ENCODE measurements at places on chromosomes 4 and X. TPM values are rescaled to one million over a fixed set of nuclear protein-coding genes. Genes with fewer than 3 reads are reported as not detected.

DNA sequence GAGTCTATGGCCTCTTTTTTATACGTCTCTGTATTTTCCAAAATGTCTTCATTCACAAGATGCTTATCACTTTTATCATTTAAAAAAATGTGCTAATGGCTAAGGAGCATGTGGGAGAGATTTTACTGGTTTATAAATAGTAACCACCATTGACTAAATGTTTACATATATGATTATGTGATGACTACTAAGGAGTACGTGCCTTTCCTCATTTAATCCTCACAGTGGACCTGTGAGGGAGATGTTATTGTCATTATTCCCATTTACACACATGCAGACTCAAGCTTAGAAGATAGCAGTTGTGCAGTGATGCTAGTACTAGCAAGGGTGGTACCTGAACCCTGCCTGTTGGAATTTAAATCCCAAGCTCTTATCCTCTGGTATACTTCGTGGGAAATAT lies 2.4 kb downstream of the SRD5A3 start:
- peak; percentile 12 for ATAC-seq

- no peak for ATAC-seq
Observed at GRCh38 chr4:187258651-187259401, 535.2 kb upstream of the FAT1 start.

GRCh38 chr4:107708225-107708624 lies 11.8 kb downstream of the PAPSS1 start:
- peak; percentile 81 for ATAC-seq

DNA sequence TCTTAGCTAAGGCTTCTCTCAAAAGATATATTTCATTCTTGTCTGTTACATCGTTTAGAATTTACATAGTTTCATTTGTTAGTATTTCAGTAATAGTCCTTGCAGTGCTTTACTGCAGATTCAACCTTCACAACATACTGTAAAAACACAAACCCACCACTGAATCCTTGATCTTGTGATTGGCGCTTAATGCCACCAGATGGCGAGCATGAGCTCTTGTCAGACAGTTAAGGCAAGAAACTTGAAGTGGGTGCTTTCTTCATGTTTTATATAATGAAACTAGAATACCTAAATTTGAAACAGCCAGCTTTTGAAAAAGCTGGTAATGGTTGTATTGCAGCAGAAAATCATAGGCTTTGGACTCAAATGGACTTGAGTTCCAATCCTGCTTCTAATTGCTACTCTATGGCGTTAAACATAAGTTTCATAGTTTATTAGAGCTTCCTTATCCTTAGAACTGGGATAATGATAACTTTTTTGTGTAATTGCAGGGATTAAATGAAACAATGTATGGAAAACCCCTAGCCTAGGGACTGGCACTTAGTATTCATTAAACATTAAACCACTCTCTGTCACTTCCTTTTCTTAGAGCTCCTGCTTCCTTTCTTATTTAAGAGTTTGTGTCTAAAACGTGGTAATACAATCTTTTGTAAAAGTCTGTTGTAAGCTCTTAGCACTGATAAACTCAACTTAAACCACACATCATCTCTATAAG lies 95.1 kb downstream of the USP9X start:
- ATAC-seq, result peak; percentile 47

POF1B gene
- 30.9 TPM for total RNA-seq

GRCh38 chr4:48190839-48191238 lies 56.8 kb upstream of the TXK start:
- ATAC-seq, result no peak

- ATAC-seq, result peak; percentile 60
Observed at GRCh38 chrX:7170898-7171297, 22.9 kb upstream of the PUDP start.

GRCh38 chr4:81604683-81605218 lies 133.0 kb upstream of the RASGEF1B start:
- ATAC-seq, result no peak

MSX1 gene
- total RNA-seq, result 0.36 TPM

- no peak for ATAC-seq
Observed at GRCh38 chrX:107447642-107448041, 1.8 kb upstream of the FRMPD3 start.

- ATAC-seq, result no peak
Observed at GRCh38 chr4:770022-770421, 55.9 kb downstream of the CPLX1 start.

ESX1 gene
- total RNA-seq, result not detected

- no peak for ATAC-seq
Observed at GRCh38 chrX:97705936-97706335, 822.2 kb downstream of the RPA4 start.

DNA sequence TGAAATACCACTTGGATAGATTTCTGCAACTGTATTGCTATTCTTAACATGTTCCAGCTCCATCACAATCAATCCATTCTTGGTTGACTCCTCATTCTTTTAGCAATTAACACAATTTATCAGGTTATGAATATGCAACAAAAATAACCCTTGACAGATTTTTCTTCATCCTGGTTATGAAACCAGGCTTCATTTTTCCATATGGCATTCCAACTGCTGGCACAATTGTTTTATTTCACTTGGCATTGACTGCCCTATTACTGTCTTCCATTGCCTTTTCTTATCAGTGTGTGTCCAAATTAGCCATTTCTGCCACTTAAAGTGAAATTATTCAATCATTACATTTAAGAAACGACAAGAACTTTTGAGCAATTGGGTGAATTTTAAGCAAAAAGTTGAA lies 388.8 kb upstream of the EPHA5 start:
- ATAC-seq, result no peak

P2RY4 gene
- 0.20 TPM for total RNA-seq

DNA sequence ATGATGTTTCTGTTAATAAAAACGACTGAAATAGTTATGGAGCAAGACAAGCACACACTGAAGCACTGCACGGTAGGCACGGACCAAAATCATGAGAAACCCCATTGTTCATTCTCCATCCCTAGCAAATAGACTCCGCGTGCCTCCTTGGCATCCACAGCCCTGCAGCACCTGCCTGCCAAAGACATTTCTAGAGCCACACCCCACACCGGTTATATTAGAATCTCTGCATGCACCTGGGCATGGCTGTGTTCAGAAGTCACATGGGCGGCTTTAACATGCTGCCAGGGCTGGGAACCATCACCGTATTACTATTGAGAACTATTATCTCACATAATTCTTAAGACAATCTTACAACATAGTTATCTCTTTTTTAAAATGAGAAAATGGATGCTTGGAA lies 5.9 kb downstream of the PDLIM3 start:
- ATAC-seq, result peak; percentile 79

NRK gene
- total RNA-seq, result not detected

DNA sequence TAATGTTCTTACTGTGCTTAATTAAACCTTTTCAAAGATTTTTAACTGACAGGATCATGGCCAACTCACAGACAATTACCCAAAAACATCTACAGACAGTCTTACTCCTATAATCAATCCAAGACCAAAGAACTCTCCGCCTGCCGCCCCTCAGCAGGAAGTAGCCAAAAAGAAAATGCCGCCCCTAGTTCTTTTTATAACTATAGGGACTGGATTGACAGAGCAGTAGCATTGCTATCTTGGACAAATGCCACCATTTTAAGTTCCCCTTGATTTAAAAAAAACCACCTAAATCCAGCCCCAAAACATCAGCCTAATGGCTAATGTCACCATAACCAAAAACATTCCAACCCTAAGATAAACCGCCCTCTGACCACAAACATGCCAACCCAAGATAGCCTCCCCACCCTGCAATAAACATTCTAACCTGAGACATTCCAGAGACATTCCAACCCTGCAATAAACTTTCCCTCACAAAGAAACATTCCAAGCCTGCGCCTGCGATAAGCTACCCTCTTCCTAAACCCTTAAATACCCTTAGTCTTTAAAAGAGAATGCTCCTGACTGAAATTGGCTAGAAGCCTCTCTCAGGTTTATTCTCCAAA lies 77.0 kb downstream of the COQ2 start:
- ATAC-seq, result no peak

MYOZ2 gene
- not detected for total RNA-seq

DNA sequence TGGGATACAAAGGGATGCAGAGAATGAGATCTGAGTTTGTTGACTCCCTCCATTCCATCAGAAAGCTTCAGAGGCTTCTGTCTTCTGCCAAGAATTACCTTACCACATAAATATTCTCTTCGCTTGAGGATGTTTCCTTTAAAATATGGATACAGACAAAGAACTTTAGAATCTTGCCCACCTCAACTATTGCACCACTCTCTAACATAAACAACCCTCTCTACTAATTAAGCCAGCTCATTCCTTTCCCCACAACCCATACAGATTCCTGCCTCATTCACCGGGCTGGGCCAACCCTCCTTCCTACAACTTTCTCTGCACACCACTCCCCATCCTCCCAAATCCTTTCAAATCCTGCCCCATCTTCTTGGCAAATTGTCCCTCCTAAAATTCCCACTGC lies 315.8 kb downstream of the RAB28 start:
- no peak for ATAC-seq

POLA1 gene
- 7.7 TPM for total RNA-seq

DNA sequence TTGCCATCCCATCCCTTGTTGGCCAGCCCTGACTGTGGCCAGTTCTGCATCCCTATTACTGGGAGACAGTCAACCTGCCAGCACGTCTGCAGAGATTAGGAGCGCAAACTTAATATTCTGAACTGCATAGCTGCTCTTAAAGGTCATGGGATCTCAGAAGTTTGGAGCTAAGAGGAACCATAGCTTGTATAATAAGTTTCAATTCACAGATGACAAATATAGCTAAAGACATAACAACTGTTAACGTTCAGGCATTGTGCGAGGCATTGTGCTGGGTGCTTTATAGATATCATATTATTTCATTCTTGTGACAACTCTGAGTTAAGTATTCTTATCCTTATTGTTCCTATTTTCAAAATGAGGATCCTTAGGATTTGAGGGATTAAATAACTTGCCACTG lies 3.7 kb downstream of the SCARB2 start:
- no peak for ATAC-seq

DNA sequence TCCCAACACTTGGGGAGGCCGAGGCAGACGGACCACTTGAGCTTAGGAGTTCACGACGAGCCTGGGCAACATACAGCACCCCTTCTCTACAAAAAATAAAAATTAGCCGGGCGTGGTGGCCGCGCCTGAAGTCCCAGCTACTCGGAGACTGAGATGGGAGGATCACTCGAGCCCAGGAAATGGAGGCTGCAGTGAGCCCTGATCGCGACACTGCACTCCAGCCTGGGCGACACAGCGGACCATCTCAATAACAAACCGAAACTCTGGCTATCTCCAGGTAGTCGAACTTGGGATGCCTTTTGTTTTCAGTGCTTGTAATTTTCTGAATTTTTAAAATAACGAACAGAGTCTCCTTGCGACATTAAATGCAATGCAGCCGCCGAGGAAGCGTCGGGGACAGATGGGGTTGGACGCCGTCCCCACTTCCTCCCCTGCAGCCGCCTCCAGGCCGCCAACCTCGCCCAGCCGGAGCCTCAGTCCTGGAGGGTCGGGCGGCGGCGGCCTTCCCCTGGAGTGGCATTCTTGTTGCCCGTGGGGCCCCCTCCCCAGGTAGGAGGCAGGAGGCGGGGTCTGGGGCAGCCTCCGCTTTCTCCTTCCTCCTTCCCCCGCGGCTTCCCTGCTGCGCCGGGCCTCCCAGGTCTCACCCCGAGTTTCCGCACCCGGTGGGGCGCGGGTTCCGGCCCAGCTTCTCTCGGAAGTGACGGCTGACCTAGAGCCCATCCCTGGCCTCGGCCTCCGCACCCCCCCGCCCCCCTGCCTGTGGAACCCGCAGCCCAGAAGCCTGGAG lies 14.6 kb downstream of the HMX1 start:
- no peak for ATAC-seq

GRCh38 chr4:128528793-128529553 lies 241.4 kb upstream of the PGRMC2 start:
- ATAC-seq, result peak; percentile 53

GRCh38 chrX:44899946-44900345 lies 27.0 kb downstream of the KDM6A start:
- ATAC-seq, result no peak

DNA sequence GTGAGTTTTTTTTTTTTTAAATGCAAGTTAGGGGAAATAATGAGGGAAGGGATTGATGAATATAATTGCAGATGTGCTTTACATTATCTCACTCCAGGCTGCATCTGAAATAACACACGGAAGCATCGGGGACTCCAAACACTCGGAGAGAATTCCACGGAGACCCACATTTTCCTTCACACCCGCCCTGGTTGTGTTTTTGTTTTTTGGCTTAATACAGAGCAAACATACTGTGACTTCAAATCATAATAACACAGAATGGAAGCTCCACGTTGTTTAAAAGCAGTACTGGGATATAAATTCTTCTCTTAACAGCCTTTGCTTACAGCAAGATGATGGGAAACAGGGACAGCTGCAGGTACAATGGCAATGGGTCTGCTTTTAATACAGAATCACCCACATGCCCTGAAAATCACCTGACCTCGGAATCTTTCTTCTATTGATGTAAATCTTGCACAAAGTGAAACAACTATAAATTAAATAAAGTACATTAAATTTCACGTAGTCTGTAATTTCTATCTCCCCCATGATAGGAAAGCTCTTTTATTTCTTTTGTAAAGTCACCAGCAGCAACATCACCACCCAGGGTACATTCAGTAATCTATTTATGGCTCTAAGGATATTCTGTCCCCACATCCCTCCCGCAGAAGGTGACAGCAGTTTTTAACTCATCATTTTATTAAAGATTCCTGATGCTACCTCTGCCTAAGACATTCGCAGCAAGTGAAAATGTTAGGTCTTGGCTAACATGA lies 119.3 kb downstream of the ZNF827 start:
- ATAC-seq, result no peak

PDZD4 gene
- 0.68 TPM for total RNA-seq

DNA sequence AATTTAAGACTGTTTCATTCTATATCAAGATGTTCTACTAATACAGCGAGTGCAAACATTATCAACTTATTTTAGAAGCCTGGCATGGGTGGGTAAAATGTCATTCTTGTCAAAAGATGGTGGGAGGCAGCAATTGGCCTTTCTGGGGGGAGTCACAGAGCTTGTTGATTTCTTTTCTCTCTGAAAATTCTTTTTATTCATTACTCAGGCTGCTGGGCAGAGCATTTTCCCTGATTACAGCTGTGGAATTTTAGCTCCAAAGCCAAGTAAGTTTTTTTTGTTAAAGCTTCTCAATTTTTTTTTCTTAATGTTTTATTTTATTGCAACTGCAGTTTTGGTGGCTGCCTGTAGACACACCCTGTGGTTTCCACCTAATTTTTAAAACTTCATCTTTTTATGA lies 50.4 kb downstream of the GPC4 start:
- no peak for ATAC-seq

- peak; percentile 79 for ATAC-seq
Observed at GRCh38 chr4:87848622-87849351, 16.0 kb downstream of the MEPE start.

DNA sequence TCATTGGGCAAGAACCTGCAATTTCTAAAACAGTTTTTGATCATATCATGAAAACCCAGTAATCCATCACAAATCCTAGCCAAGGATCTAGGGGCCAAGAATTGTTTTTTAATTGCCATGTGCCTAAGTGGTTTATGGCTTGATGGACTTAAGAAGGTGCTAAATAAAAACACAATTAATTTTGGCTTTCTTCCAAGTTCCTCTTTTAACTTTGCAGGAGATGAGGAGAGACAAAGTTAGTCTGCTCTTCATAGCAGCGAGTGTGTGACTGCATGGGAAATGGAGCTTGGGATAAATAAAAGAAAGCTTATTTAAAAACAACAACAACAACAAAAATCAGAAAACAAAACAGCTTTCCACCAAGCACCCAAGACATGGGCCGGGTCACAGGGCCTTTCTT lies 41.4 kb downstream of the ARHGEF9 start:
- ATAC-seq, result no peak

- ATAC-seq, result no peak
Observed at GRCh38 chrX:10797466-10797865, 177.1 kb upstream of the MID1 start.

SMR3B gene
- not detected for total RNA-seq

RIBC1 gene
- 0.36 TPM for total RNA-seq
